ENCODE measurements at places on chromosomes 5 and 9. TPM values are rescaled to one million over a fixed set of nuclear protein-coding genes. Genes with fewer than 3 reads are reported as not detected.
A peak's percentile ranks its signal among the peaks of the same experiment; 100 is the strongest.

PGM5 gene
- polyA plus RNA-seq: 4.3 TPM

GRCh38 chr5:14186059-14186830, 43.1 kb downstream of the TRIO start:
- H3K4me3 ChIP-seq: no peak overlapping the region
- H3K4me1 ChIP-seq: peaks cover 3% of the 10 kb centered on the region
- DNase-seq: no peak
- peak overlapping the region; percentile 85 for H3K27ac ChIP-seq
- H3K27me3 ChIP-seq: no peaks in the 10 kb centered on the region

- no peaks in the 10 kb centered on the region for H3K36me3 ChIP-seq
- DNase-seq: no peak
- no peak overlapping the region for H3K27ac ChIP-seq
These were observed 670.8 kb downstream of the ACTL7B start for GRCh38 chr9:108184941-108185340.

DNA sequence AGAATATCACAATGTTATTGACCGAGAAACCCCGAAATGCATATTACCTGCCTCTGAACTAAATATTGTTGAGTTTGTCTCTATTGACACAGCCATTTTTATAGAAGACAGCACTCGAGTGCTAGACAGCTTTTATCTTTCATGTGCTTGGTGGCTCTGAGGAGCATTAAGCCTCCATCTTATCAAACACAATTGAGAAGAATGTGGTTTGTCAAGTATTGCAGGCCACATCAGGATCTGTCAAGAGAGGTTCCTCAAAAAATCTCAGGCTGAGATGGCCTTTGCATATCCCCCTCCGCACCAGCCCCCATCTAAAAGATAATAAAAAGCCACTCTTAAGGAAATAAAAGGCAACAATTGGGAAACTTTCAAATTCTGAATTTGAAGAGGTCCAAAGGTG, 284.8 kb downstream of the DENND1A start:
- DNase-seq: no peak
- peaks cover 12% of the 10 kb centered on the region for H3K36me3 ChIP-seq
- H3K27ac ChIP-seq: no peak overlapping the region
- H3K4me1 ChIP-seq: peaks cover 4% of the 10 kb centered on the region
- no peak overlapping the region for H3K4me3 ChIP-seq
- H3K27me3 ChIP-seq: no peaks in the 10 kb centered on the region

DNA sequence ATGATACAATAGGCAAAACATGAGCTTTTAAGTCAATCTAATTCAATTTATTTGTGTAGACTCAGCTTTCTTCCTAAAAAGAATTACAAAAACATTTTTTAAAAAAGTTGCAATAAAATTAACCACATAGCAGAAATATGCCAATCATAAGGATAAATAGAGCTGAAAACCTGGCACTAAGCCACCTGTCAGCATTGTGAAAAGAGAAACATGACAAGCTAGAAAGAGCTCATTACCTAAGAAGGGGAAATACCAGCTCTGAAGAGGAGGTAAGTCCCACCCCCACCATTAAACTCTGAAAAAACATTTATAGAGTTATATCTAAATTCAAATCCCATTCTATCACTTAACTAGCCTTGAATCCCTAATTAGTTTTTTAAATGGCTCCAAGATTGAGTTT, 372.9 kb downstream of the OSTF1 start:
- DNase-seq: peak; percentile 38
- no peak overlapping the region for H3K27ac ChIP-seq
- H3K27me3 ChIP-seq: no peaks in the 10 kb centered on the region
- no peak overlapping the region for H3K4me3 ChIP-seq
- no peaks in the 10 kb centered on the region for H3K36me3 ChIP-seq

DNA sequence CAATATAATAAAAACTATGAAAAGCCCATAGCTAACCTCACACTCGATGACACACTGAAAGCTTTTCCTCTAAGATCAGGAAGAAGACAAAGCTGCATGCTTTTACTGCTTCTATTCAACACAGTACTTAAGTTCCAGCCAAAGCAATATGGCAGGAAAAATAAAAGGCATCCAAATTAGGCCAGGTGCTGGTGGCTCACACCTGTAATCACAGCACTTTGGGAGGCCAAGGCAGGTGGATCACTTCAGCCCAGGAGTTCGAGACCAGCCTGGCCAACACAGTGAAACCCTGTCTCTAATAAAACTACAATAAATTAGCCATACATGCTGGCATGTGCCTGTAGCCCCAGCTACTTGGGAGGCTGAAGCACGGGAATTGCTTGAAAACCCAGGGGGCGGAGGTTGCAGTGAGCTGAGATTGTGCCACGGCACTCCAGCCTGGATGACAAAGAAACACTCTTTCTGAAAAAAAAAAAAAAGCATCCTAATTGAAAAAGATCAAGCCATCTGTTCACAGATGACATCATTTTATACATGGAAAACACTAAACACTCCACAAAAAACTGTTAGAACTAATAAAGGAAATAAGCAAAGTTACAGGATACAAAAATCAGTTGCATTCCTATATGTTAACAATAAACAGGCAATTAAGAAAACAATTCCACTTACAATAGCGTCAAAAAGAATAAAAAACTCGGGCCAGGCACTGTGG, 17.9 kb downstream of the ZFR start:
- no peaks in the 10 kb centered on the region for H3K27me3 ChIP-seq
- no peaks in the 10 kb centered on the region for H3K4me1 ChIP-seq
- H3K4me3 ChIP-seq: no peak overlapping the region
- H3K36me3 ChIP-seq: peaks cover 13% of the 10 kb centered on the region

Data from lung (tissue), 17 donors.